IMR-90 (cell line): ENCODE measurements at places on chromosomes 7 and 10.

- no peak for DNase-seq
Observed at GRCh38 chr7:129951226-129952085, 1.3 kb downstream of the UBE2H start.

- DNase-seq: no peak
Observed at GRCh38 chr10:82409671-82410070, 534.7 kb downstream of the NRG3 start.

- DNase-seq: peak; percentile 46
Observed at GRCh38 chr10:103763374-103764202, 91.8 kb downstream of the SH3PXD2A start.

GRCh38 chr10:71629131-71629530 lies 90.4 kb downstream of the C10orf105 start:
- no peak for DNase-seq

DNA sequence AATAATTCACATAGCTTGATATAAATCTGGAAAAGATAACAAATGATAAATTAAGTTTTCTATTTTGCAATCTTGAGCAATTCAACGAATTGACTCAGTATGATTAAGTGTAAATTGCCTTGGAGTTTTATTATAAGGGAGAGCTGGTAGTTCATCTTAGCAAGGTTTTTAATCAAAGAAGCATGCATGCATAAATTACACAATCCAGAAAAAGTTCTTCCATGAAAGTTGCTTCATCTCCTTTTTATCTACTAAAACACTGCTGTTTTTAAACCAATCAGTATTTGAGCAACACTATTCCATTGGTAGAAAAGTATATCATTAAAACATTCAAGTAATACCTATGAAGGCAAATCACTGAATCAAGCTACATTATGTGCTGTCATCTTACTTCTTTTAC lies 47.6 kb downstream of the POT1 start:
- DNase-seq: no peak

DNA sequence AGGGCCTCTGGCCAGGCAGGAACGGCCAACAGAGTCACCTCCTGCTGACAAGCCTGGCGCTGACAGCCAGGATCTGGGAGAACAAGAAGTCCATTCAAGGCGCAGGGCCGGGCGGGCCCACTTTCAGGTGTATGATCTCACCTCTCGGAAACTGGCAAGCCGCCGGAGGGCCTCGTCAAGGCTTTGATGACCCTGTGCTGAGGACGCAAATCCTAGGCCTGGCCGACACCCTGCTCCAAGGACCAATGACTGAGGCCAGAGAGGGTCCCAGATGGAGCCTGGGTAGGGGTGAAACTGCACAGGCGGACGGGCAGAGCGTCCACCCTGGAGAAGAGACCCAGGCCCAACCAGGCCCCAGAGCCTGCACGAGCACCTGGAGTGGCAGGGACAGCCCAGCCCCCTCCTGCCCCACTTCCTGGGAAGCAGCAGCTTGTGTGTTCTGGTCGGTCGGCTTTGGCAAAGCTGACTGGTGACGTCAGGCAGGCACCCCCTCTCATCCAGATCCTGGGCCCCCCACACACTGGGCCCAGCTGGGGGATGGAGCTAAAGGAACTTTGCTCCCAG lies 30.6 kb downstream of the MYL10 start:
- no peak for DNase-seq

DNA sequence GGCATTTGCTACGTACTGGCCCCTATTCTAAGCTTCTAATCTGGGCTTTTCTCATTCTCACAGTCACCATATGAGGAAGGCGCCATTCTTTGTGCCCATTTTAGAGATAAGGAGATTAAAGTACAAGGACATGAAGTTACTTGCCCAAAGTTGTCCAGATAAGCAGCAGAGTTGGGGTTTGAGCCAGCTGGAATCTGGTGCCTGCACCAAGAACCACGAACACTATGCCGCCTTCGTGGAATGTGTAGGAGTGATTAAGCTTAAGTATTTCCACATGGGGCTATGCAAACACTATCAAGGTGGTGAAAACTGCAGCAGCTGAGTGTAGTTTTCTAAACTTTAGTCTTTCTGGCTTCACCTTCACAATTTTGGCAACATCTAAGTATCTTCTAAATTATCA lies 342.7 kb upstream of the ETV1 start:
- DNase-seq: peak; percentile 10

GRCh38 chr10:17062955-17063484 lies 66.6 kb downstream of the CUBN start:
- DNase-seq: peak; percentile 86

DNA sequence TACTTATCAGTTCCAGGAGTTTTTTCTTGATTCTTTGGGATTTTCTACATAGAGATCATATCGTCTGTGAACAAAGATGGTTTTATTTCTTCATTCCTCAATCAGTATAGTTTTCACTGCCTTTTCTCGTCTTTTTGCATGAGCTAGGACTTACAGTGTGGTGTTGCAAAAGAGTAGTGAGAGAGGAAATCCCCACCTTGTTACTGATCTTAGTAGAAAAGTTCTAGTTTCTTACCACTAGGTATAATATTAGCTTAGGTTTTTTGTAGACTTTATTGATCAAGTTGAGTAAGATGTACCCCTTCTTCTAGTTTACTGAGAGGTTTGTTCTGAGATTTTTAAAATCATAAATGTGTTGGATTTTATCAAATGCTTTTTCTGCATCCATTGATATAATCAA lies 123.3 kb downstream of the TMEM26 start:
- DNase-seq: no peak

DNA sequence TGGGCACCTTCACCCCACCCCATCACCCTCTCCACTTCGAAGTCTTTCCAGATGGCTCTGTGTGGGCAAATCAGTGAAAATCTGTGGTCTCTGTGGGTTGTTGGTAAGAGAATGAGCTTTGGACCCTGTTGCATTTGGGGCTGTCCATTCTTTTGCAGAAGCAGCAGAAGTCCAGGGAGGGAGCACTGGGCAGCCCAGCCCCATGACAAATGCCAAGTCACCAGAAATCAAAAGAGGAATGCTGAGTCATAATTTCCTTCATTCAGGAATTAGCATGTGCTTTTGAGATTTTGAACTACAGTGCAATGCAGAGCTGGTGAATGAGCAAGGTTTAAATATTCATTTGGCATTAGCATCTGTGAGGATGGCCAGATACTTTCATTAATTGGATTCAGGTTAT lies 556.2 kb downstream of the LRMDA start:
- DNase-seq: no peak

DNA sequence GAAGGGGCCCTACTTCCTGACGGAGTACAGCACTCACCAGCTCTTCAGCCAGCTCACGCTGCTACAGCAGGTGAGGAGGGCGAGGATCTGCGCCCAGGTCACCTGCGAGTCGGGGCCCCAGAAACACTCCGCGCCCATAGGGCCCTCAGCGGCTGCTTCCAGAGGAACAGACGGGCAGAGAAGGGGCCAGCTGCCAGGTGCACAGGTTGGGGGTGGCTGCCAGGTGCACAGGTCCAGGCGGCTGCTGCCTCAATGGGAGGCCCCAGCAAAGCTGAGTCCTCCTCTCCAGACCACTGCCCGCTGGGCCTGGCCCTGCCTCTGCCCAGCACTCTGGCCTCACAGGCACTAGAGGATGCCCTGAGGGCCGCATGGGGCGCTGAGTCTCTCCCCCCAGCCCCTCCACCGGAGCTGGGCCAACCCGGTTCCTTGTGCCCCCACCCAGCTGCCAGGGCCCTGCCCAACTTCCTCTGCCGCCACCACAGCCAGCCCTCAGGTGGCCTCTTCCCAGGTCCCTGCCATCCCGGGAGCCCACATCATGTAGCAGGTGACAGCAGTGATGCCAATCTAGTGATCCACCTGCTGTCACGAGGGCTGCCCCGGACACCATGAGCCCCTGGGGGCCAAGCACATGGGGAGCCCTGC lies 17.0 kb upstream of the UTF1 start:
- DNase-seq: no peak

DNA sequence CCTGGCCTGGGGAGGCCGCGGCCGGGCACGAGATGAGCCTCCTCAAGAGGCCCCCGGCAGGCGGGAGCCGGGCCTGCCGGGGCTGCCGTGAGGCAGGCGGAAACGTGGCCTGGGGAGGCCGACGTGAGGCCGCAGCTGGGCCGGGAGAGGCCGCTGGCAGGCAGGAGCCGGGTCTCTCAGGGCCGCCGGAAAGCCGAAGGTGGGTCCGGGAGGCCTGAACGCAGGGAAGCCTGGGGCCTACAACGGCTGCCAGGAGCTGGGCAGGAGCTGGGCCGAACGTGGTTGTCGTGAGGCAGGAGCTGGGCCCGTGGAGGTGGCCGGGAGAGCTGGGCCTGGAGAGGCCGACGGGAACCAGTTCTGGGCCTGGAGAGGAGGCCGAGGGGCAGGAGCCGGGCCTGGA lies 171.9 kb downstream of the TPST1 start:
- no peak for DNase-seq

DNA sequence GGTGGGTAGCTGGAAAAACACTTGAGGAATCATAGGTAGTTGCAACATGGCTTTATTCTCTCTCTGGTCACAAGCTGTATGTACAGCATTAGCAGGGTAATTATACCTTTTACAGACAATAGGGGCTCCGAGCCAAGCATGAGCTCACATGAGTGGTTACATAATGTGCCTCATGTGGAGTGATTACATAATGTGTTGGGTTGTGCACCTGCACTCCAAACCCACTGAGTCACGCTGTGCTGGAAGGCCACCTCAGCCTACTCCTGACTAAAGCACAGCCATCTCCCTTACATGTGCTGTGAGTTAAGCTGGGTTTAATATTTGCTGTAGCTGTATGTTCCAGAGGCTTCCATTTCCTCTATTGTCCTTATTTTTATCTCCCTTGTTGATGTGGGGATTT lies 348.7 kb upstream of the SEMA3C start:
- peak; percentile 43 for DNase-seq

DNA sequence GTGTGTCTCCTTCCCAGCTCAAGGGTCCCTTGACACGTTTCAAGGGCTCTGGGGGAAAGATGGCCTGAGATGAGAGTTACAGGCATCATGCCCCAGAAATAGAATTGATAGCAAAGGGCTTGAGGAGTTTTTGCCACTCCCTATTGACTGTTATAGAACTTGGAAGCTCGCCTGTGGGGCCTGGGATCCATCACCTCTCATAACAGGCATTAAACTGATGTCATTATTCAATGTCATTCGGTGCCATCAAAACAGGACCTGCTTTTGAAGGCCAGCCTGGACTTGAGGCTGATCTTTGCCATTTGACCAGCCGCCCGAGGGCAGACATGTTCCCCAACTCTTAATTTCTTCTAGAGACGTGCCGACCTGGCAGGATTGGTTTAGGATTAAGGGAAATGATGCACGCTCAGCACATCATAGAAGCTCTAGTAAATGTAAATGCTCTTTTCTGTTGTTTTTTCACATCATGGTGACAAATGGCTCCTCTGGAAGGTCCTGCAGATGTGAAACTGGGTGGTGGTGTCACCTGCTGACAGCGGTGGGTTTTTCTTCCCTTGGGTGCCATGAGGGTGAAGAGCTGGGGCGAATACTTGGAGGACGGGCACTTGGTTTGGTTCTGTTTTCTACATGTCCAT lies 16.7 kb upstream of the KLF6 start:
- DNase-seq: no peak

- DNase-seq: no peak
Observed at GRCh38 chr10:130230611-130231010, 94.4 kb downstream of the GLRX3 start.

GRCh38 chr10:6406220-6407033 lies 173.6 kb downstream of the PRKCQ start:
- DNase-seq: peak; percentile 37

GRCh38 chr10:69044546-69044945 lies 43.4 kb upstream of the SRGN start:
- no peak for DNase-seq

DNA sequence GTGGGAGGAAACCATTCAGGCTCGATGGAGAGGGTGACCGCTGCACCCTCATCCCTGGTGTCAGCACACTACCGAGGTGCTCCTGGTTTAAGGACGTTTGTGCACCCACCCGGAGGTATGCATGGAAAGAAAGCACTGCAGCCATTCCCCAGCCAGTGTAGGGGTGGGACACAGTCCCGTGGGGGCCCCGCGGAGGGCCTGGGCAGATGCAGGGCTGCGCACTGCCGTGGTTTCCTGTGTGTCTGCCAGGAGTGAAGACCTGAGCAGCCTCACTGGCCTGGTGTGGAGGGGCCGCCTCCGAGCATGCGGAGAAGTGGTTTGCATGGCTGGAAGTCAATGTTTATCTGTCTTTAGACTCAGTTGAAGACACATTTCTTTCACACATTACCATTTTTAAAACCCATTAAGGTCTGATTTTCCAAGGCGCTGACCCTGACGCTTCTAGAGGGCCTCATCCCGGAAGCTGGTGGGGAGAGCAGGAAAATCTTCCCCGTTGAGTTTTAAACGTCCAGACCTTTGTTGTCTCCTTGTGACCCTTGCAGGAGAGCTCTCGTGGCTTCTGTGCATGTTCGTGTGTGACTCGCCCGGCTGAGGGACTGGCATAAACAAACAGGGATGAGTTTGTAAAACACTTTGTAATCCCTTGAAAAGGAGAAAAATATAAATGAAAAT lies 188.1 kb downstream of the MGMT start:
- peak; percentile 2 for DNase-seq

DNA sequence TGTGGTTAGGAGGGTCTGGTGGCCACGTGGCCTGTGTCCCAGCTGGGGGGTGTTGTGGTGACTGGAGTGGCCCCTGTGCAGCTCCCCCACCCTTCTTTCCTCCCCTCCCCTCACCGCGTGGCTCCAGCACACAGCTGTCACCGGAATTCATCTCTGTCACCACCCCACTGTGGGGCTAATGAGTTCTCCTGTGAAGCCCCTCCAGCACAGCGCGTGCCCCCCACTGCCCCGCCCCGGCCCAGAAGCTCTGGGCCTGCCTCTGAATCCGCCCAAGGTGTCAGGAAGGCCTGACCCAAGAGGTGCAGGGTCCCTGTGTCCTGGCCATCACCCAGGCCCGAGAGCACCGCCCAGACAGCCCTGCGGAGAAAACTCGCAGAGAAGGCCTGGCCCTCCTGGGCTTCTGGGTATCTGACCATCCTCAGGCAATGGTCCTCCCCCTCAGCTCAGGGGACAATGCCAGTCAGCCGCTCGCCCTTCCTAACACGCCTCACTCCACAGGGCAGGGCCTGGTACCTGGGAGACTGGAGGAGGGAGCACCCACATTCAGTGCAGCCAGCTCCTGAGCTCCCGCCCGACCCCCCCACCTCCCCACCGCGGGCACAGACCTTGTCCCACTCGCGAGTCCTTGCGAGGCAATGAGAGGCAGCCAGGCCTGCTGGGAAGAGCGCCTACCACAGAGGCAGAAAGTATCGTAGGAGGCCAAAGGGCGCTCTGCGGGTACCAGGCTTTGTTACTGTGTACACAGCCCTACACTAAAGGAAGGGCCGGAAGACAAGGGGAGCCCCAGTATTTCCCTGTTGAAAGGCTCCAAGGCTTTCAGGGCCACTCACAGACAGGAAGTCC lies 38.2 kb downstream of the GBX1 start:
- no peak for DNase-seq

- DNase-seq: peak; percentile 56
Observed at GRCh38 chr7:38660427-38661099, 29.4 kb upstream of the AMPH start.

- no peak for DNase-seq
Observed at GRCh38 chr10:108014145-108014901, 849.8 kb upstream of the SORCS1 start.
